Urothelium cell line (cell line): ENCODE measurements at places on chromosomes 16 and 17.

- no peak for DNase-seq
Measured at GRCh38 chr16:88988980-88989811, 12.2 kb upstream of the CBFA2T3 start.

- DNase-seq = no peak
Measured at GRCh38 chr17:77995146-77995852, 36.8 kb downstream of the TNRC6C start.

- DNase-seq = no peak
Measured at GRCh38 chr16:87583453-87584131, 18.7 kb upstream of the JPH3 start.

DNA sequence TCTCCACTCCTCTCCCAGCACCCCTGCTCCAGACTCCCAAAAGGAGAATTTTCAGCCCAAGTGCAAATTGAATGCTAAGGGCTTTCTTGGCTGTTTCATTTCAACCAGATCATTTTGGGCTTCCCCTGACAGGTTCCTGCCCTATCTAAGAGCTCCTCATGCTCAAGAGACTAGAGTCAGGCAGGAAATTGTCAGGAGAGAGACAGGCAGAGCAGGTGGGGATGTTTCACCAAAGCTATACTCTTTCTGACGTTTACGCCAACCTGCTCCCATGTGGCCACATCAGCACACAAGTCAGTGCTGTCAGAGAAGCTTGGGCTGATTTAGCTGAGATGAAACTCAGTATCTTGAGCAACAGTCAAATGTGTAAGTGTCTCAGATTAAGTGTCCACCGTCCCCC lies 31.4 kb downstream of the HIC1 start:
- DNase-seq = no peak

DNA sequence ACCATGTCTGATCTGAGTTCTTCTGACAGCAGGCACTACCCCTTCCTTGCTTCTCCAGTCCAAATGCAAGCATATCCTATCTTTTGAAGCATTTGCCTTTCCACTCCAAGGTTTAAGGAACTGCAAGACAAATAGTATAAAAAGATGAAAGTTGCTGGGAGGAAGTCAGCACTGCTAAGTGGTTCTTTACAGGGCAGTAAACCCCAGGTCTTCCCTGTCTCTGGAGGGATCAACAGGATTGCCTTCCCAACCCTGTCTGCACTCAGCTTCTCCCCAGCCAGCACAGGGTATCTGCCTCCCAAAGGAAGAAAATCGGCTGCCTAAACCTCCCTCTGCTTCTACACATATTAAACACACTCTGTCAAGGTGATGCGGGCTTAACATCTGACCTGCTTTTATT lies 46.8 kb downstream of the SOX9 start:
- DNase-seq = no peak

DNA sequence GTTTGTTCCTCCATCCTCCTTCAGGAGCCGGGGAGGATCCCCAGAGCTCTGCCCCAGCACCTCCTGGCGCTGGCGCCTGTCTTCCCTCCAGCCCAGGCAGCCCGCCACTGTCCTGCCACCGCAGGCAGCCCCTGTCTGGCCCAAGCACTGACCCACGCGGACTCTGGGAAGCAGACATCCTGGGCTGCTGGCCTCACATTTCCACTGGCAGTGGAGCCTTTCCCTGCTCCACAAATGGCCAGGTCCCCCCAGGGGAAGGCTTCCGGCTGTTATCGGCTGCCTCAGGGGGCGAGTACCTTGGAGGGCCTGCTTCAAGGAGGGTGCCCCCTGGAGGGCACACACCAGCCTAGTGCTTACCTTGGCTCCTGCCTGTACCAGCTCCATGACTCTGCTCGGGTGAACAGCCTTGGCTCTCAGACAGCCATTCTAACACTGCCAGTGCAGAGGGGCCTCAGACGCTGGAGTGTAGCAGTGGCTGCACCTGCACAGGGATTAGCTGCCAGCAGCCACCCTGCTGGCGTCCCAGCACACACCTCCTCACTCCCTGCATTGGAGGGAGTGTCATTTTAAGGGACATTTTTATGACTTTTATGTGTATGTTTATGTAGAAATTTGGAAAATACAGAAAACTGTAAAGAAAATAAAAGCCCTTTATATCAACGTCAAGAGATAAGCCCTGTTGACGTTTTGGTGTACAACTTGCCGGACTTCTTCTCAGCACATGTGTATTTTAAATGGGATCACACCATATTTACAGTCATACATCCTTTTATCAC lies 21.0 kb downstream of the ACE start:
- no peak for DNase-seq

DNA sequence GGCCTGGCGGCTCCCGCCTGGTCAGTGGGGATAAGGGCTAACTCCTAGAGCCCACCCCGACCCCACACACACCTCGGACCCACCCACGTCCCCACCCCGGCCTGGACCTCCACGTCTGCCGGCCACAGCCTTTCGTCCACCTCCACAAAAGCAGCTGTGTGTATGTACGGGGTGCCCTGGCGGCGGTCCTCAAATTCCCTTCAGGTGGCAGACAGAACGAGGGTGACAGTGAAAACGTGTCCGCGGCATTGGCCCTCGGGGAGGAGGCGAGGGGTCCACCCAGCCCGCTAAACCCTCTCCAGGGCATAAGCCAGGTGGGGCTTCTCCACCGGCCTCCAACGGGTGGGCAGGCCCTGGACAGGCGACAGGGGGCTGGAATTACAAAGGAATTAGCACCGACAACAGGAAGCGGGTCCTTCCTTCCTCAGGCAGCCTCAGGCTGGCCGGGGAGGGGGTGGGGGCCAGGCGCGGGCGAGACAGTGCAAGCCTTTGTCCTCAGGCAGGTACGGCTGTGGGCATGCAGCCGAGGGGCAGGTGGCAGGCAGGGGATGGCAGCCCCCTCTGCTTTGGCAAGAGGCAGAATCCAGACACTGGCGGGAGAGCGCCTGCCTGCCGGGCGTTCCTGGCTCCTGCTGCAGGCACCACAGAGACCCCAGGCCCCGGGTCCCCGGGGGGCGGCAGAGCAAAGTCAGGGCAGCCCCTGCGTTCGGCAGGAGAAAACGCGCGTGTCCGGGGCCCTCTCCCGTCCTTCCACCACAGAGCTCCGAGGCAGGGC lies 12.3 kb upstream of the PITPNA start:
- no peak for DNase-seq

DNA sequence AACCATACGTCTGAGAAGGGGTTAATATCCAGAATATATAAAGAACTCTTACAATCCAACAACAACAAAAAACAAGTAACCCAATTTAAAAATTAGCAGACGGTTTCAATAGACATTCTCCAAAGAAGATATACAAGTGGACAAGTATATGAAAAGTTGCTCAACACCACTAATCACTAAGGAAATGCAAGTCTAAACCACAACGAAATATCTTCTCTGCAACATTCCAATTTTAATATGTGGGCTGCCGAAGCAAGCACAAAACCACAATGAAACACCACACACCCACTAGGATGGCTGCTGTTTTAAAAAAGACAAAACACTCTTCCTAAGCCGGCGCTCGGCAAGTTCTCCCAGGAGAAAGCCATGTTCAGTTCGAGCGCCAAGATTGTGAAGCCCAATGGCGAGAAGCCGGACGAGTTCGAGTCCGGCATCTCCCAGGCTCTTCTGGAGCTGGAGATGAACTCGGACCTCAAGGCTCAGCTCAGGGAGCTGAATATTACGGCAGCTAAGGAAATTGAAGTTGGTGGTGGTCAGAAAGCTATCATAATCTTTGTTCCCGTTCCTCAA lies 5.9 kb upstream of the SLC13A2 start:
- no peak for DNase-seq

- DNase-seq = no peak
Measured at GRCh38 chr17:61659437-61659836, 68.4 kb upstream of the NACA2 start.

DNA sequence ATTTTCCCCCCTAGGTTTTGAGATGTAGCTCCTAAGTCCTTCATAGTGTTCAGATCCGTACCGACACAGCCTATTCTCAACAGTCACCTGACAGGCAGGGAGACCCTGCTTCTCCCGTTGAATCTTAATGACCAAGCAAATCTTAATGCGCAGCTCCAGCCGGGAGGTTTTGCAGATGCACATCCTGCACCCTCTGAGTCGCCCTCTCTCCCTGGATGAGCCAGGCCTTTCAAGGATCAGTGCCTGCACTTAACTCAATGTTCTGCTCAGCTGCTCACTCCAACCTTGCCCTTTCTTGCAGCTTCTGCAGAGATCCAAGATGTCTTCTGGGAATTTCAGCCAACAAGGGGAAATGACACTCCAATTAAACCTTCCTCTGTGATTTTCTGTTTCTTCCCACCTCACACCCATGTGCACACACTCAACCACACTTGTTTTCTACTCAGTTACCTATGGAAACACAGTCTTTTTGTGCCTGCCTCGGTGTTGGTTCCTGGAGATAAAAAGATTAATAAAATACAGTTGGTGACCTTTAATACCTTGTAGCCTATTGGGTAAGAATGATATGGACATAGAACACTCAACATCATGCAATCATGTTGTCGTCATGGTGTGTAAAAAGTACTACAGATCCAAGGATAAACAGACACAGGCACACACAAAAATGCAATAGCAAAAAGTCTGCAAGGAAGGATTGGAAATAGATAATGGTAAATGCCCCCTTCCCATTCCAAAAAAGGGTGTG lies 76.9 kb upstream of the DYNLRB2 start:
- DNase-seq = no peak

- peak; percentile 58 for DNase-seq
Measured at GRCh38 chr16:66511602-66512271, 38.2 kb downstream of the TK2 start.

- no peak for DNase-seq
Measured at GRCh38 chr16:55526441-55526840, 17.6 kb downstream of the LPCAT2 start.

DNA sequence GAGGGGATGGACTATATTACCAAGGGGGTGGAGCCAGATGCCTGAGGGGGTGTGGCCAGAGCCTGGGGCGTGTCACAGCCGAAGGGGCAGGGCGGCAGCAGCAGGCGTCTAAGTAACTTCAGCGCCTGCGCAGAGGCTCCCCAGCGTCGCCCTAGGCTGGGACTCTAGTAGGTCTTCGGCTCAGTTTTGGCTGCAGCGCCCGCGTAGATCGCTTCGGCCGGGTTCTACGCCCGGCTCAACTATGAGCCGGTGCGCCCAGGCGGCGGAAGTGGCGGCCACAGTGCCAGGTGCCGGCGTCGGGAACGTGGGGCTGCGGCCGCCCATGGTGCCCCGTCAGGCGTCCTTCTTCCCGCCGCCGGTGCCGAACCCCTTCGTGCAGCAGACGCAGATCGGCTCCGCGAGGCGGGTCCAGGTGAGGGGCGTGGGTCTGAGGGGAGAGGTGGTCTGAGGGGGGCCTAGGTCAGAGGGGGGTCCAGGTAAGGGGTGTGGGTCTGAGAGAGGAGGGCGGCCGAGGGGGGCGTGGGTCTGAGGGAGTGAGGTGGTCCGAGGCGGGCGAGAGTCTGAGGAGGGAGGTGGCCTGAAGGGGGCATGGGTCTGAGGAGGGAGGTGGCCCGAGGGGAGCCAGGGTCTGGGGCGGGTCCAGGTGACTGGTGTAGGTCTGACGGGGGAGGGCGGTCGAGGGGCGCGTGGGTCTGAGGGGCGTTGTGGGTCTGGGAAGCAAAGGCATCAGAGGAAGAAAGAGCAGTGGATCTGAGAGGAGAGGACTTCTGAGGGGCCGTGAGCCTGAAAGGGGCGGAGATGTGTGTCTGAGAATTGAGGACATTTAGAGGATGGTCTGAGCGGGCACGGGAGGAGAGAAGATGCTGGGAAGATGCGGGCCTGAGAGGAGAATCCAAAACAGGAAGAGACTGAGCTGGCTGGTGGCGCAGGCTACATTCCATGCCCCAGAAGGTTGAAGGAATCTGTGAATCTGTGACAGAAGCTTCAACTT lies at the start of gene LPCAT2:
LPCAT2 (plus strand) TSS at position 132 of the 991 bp plus-strand sequence; CDS start at position 242, 110 bp downstream.
- DNase-seq = no peak

GRCh38 chr17:33519692-33520091 lies 226.6 kb upstream of the ASIC2 start:
- DNase-seq = no peak
